ENCODE measurements at places on chromosomes 1 and 21.

- DNase-seq: no peak
Measured at GRCh38 chr1:204459706-204460105, 34.9 kb downstream of the PIK3C2B start.

DNA sequence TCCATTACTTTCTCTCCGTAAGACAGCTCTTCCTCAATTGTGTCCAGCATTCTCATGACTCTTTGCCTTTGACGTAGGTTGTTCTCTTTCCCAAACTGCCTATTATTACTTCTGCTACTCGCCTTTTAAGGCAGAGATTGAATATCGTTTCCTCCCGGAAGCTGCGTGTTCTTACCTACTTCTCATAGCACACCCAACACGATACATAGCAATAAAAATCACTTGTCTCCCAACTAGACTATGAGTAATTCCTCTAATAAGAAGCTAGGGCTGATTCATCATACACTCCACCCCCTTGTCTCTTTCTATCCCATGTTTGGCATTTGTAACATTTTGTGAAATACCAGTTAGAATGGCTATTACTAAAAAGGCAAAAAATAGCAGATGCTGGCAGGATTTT lies 55.8 kb upstream of the SGIP1 start:
- no peak for DNase-seq

GRCh38 chr1:92803140-92803887 lies 18.4 kb upstream of the EVI5 start:
- no peak for DNase-seq

DNA sequence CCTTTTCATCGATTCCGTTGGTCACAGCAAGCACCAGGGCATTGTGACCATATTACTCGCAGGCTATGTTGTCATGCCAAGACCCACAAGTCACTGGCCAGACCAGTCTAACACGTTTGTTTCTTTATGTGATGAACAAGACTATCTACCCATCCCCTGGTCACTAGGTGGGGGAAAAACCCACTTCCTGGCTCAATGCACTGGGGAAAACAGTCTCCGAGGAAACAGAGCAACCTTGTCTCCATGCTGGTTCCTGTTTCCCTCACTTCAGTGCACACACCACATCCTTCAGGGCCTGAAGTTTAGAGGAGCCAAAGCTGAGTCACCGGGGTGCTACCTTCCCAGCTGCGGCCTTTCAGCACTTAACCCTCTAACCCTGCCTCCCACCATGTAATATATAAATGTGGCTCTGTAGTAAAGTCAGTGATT lies 20.9 kb downstream of the ERICH3 start:
- no peak for DNase-seq

- DNase-seq: no peak
Measured at GRCh38 chr1:28718586-28719331, 18.0 kb upstream of the YTHDF2 start.

DNA sequence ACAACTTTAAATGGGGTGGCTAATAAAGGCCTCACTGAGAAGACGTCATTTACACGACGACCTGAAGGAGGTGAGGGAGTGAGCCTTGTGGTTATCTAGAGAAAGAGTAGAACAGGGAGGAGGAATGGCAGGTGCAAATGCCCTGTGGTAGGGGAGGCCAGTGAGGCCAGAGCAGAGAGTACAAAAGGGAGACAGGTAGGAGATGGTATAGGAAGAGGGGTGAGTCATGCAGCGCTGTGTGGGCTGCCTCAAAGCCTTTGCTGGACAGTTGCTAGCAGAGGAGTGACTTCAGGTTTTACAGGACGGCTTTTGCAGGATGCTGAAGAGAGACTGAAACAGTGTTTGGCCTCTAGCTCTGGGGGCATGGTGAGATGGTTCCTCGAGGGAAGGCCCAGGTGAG lies 116.0 kb downstream of the IER5 start:
- no peak for DNase-seq
